ENCODE measurements at places on chromosomes 6 and 20. TPM values are rescaled to one million over a fixed set of nuclear protein-coding genes. Genes with fewer than 3 reads are reported as not detected.

GRCh38 chr6:90019216-90019615 is 124.9 kb downstream of the GJA10 start:
- no peak for DNase-seq

DNA sequence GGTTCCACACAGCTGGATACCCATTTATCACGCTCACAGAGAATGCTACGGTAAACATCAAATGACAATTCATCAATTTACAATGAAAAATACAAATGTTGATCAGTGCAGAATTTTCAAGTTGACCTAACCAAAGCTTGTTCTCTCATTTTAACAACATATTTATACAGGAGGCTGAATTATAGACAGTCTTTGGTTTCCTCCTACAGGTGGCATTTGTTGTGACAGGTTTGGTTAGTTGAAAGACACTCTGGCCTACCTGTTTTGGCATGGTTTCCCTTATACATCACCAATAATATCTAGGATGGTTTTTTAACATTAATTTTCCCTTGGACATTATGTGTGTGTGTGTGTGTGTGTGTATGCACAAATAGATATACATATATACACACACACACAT is 642.5 kb upstream of the MMS22L start:
- DNase-seq, result no peak

GRCh38 chr6:137882225-137882961 is 15.3 kb downstream of the TNFAIP3 start:
- peak; percentile 51 for DNase-seq

The NOX3 gene
- not detected for total RNA-seq

The PAX1 gene
- not detected for total RNA-seq
